ENCODE measurements at places on chromosomes 13 and 19. TPM values are rescaled to one million over a fixed set of nuclear protein-coding genes. Genes with fewer than 3 reads are reported as not detected.

DNA sequence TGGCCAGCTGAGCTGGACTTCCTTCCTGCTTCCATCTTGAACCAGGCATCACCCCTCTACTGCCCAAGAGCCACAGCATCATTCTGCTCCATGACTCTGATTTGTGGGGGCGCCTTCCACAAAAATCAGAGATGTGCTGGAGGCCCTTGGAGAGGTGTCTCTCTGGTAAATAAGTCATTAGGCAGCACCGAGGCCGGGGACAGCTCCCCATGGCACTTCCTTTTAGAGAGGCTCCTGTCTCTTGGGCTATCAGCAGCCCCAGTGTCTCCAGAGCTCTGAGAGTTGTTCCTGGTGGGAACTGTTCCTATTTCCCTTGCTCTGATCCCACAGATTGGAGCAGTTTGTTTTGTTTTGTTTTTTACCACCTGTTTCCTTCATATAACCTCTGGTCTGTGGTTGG is 19.9 kb downstream of the NWD1 start:
- DNase-seq = no peak

- no peak for DNase-seq
These were observed 108.7 kb downstream of the SHISA2 start for GRCh38 chr13:25943081-25943480.

Gene MISP
- total RNA-seq = 0.40 TPM

Gene SLC25A41
- 0.83 TPM for total RNA-seq

GRCh38 chr19:29860492-29860891 is 48.7 kb downstream of the CCNE1 start:
- no peak for DNase-seq

DNA sequence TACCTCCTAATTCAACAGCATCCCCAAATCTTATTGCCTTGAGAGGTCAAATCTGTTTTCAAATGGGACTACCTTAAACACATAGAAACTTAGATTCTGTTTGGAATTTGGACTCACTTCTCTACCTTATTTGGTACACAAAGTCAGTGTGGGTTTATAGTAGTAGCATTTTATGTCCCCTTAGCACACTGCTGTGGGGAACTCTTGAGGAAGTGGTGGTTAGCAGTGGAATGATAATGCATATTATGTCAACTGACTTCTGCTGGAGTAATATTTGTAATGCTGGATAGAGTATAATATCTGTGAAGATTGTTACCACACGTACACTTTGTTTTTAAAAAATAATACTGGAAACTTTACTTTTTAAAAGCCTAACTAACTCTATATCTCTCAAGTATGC is 386.3 kb downstream of the NDFIP2 start:
- no peak for DNase-seq

- no peak for DNase-seq
These were observed 2.3 kb downstream of the TEX26 start for GRCh38 chr13:30934803-30935202.

GRCh38 chr19:7348587-7349230 is at the start of gene ARHGEF18:
TSS of gene ARHGEF18 (plus strand) at chr19:7348937. CDS start at chr19:7362891, 13,954 bp downstream.
- DNase-seq = no peak

GRCh38 chr13:30039511-30039911 is 189.1 kb upstream of the UBL3 start:
- DNase-seq = no peak

- DNase-seq = no peak
These were observed 691 bp downstream of the KIR2DL4 start for GRCh38 chr19:54804101-54804500.

GRCh38 chr19:33653684-33654083 is 31.9 kb downstream of the CHST8 start:
- no peak for DNase-seq

GRCh38 chr19:40284501-40285352 is at the start of gene AKT2:
TSS of gene AKT2 (minus strand) at chr19:40285345. CDS start at chr19:40265267, 20,078 bp downstream.
- peak; percentile 68 for DNase-seq

- DNase-seq = peak; percentile 38
These were observed 151.0 kb downstream of the DPF1 start for GRCh38 chr19:38072776-38073750.

Gene NLRP9
- total RNA-seq = not detected

Gene RGS9BP
- total RNA-seq = 2.3 TPM

Gene COX6B2
- total RNA-seq = 2.8 TPM

DNA sequence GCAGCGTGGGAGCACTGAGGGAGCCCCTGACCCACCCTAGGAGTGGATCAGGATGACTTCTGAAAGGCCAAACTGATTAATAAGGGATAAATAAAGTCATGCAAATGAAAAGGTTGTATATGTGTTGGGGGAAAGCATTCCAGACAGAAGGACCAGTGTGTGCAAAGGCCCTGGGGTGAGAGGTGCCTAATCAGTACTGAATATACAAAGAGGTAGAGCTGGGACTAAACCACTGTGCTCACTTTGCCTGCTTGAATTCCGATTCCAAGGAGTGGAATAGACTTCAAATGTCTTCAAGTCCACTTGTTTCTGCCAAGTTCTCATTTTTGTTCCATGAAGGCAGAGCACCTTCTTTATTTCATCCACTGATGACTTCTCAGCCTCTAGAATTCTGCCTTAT is 32.6 kb upstream of the ADGRE1 start:
- no peak for DNase-seq

DNA sequence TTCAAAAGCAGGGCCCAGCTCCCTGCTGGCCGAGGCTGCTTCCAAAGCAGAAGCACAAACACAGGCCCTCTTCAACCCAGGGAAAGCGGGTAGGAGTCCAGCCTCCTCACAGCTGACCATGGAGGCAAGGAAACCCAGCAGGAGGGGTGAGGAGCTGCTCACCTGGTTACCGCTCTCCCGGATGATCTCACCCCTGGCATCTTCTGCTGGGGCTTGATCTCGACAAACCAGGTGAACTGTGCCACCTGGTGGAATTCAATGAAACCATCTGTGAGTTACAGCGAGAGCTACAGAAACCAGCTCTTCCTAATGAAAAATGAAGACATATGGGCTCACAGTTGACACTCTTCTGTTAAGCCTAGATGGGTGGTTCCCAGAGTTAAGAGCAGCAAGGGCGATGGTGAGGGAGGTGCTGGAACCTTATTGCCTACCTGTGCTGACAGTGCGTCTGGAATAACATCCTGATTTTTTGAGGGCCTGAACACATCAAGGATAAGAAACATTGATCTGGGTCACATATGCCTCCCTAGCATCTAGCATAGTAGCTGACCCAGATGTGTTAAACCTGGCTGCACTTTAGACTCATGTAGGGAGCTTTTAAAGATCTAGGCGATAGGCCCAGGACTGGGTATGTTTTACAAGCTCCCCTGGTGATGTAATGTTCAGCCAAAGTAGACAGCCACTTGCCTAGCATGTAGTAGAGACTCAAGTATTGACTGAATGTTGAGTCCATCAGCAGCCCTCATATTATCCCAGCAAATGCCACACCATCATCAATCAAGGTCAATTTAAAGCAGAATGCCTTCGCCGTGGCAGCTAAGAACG is 6.1 kb downstream of the DHRS12 start:
- peak; percentile 94 for DNase-seq

DNA sequence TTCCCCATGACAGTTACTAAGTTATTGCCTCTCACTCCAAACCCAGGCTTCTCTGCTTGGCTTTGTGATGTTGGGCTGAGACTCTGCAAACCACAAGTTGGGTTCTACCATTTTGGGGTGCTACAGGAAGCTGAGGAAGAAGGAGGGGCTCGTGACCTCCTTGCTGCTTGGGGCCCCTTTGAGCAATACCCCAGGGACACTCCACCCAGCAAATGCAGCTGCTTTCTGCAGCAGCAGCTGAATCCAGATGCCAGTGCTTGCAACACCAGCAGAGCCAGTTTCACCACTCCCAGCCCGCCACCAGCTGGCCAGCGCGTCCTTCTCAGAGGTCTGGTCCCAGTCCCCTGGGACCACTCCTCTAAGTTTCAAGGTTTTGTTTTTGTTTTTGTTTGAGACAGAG is 22.0 kb upstream of the UBAC2 start:
- no peak for DNase-seq

Gene MYO1F
- total RNA-seq = 4.5 TPM

DNA sequence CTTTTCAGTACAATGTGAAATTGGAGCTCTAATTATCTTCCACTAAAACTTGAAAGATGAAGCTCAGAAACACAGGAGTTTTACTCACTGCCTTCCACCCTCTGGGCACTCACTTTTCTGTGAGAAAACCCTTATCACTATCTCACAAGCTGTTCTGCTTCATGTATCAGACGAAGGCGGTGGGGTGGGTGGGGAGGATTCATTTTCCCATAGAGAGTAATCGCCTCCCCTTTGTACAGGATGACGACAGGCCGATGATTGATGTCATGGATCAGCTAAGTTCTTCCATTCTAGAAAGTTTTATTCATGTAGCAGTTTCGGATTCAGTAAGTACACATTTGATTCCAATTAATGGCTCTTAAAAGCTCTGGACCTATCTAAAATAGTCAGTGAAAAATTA is 139.9 kb downstream of the ZAR1L start:
- DNase-seq = no peak

DNA sequence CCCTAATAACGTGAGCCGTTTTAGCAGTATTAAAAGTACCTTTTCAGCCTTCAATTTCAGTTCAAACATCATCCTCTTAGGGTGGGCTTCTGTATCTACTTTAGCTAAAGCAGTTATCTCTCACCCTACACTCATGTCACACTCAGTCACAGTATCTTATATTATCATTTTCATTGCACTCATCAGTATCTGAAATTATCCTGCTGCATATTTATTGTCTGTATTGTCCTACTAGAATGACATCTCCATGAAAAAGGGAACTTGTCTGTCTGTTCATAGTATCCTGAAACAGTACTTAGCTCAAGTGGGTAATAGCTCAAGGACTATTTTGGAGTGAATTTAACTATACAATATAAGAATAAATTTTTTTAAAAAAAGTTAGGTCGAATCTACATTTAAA is 19.9 kb upstream of the RFC3 start:
- DNase-seq = no peak
